HT-29 (cell line): ENCODE measurements at places on chromosomes 16 and 17. TPM values are rescaled to one million over a fixed set of nuclear protein-coding genes. Genes with fewer than 3 reads are reported as not detected.

DNA sequence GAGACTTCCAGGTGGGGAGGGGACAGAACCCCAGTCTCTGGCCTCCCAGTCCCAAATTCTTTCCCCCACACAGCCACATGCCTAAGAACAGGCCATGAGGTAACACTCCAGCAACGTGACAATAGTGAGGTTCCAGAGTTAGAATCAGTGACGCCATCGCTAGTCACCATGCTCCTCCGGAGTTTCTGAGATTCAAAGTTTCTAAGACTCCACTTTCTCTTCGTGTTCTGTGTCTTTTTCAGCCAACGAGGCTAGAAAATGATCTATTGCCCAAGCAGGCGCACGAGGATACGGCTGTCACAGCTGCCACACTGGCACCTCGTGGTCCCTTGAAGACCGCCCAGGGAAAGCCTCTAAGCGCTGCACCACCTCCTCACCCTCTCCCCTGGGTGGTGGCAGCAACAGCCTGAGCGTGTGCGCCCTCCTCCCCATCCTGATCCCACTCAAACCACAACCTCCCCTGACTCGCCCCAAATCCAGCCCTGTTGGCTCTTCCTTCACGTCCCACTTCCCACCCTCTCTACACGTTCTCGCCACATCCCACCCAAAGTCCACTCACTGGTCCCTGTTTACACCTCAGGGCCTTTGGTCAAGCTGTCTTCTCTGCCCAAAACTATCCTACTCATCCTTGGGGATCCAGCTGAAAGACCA lies 1.0 kb downstream of the MCRIP1 start:
- DNase-seq, result no peak

- DNase-seq, result no peak
Observed at GRCh38 chr17:57801044-57801711, 48.7 kb downstream of the MRPS23 start.

GRCh38 chr17:51079049-51079448 lies 41.6 kb downstream of the SPAG9 start:
- no peak for DNase-seq

- no peak for DNase-seq
Observed at GRCh38 chr16:89545831-89546574, 14.5 kb upstream of the RPL13 start.

- DNase-seq, result peak; percentile 26
Observed at GRCh38 chr17:81576621-81577277, 24.6 kb upstream of the FAAP100 start.

- peak; percentile 82 for DNase-seq
Observed at GRCh38 chr16:82138478-82139285, 31.3 kb downstream of the MPHOSPH6 start.

DNA sequence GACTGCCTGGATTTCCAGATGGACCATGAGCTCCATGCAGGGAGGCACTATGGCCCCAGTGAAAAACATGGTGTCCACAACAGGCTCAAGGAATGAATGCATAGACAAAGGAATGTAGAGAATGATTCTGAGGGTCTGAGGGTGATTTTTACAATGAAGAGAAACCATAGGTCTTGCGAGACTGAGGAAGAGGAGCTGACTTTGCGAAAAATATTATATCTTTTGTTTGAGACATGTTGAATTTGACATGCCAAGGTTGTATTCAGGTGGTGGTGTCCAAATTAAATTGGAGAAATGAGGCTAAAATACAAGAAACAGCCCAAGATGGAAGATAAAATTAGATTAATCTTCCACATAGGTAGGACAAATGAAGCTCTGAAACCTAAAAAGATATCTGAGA lies 12.7 kb downstream of the HSD17B2 start:
- no peak for DNase-seq

DNA sequence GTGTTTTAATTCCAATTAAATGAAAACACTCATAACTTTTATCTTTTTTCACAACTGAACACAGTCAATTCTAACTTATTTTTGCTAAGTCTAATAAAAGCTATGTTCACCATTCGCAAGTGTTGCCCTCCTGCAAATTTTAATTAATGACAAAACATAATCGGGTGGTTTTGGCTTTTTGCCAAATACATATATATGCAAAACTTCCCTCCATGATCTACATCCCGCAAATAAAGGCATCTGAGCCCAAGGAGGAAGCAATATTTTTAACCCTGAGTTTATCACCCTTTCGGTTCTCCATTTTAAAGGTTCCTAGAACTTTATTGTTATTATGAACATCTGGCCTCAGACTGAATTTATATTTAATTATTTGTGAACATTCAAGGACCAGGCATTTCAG lies 507.9 kb downstream of the CDH13 start:
- DNase-seq, result no peak

GRCh38 chr17:73901661-73902415 lies 257.6 kb upstream of the SDK2 start:
- DNase-seq, result peak; percentile 71

DNA sequence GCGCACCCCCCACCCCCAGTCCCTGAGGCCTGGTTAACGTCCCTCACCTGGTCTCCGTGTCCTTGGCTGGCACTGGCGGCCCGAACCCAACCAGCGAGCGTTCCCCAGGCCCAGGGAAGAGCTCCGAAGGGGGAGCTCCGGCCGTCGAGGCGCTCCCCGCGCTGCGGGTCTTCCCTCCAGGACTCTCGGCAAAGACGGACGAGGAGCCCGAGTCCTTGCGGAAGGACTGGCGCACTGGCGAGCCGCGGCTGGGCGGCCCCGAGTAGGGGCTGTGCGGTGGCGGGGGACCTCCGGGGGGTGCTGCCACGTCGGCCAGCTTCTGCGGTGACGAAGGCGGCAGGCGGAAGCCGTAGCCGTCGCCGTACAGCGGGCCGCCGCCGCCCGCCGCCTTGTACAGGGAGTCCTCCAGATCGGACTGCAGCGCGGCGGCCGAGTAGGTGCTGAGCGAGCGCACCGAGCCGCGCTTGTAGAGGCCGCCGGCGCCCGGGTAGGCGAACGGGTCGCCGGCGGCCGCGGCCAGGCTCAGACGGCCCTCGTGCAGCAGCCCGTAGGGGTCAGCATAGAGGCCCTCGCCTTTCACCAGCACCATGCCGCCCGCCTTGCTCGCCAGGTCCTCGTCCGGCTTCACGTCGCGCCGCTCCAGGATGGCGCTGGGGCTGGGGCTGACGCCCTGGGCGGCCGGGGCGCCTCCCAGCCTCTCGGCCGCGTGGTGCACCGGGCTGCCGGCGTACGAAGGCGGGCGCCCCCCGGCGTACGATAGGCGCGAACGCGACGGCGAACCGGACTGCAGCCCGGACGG lies 44.1 kb downstream of the SRCIN1 start:
- no peak for DNase-seq

DNA sequence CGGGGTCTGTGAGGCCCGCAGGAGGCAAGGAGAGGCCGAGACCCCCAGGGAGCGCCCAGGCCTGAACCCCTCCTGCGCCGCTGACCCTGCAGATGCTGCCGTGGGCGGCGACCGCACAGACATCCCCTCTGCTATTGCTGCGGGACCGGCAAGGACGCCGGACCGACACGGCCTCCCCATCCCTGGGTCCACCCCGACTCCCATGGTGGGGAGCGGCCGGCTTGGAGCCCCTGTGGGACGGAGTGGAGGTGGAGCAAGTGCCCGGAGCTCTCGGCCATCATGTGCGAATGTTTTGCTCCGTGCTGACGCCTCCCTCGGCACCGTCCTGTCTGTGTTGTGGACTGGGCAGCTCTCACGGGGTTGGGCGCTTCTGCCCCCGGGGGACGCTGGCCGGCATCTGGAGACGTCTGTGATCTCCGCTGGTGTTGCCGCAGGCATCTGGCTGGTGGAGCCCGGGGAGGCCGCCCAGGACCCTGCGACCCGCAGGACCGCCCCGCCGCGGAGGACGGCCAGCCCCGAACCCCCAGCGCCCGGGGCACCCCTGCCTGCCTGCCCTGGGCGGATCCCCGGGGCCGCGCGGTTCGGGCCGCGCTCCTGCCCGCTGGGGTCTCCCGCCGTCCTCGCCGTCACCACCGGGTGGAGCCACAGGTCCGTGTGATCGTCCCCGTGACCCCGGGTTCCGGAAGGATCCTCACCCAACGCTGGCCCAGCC lies 12.8 kb upstream of the GNG13 start:
- DNase-seq, result no peak

GRCh38 chr16:19672378-19672777 lies 45.6 kb downstream of the KNOP1 start:
- no peak for DNase-seq

DNA sequence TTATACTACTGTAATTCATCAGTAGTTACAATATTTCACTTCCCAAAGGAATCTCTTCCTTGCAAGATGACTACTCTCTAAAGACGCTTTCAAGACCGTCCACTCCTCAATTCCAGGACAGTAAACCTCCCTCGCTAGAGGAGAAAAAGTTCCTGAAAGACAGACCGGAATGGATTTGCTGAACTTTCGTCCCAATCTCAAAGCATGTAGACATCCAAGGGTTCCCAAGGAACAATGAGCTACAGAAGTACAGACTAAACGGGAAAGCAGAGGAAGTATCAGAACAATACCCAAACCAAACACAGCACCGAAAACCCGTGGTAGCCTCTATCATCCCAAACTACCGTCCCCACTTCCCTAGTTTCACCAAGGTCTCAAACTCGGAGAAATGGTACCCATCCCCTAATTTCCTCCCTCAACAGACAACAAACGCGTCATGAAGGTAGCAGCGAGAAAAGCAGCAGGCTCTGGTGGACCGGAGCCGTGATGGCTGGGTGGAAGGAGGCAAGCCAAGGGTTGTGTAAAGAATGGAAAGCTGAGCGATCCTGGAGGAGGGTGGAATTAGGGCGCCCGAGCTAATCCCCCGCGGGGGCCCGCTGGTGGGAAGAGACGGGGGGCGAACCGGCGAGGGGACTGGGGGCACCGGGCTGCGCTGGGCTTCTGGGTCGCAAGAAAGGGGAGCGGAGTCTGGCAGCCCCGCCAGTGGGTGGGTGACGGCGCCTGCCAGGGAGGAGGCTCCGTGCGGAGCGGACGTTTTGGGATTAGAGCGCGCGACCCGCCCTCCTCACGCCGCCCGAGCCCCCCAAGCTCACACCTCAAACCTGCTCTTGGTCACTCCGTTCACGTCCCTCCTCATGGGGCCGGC lies 647 bp downstream of the FBXL20 start:
- DNase-seq, result peak; percentile 30

- DNase-seq, result no peak
Observed at GRCh38 chr16:23594186-23594585, 1.9 kb downstream of the NDUFAB1 start.

The TTLL6 gene
- total RNA-seq, result 0.05 and 0.36 TPM in 2 replicates

The TNRC6A gene
- total RNA-seq, result 11.6 and 14.8 TPM in 2 replicates

The AGRP gene
- not detected in 2 replicates for total RNA-seq

The MT1M gene
- total RNA-seq, result not detected in 2 replicates

The MYLK3 gene
- 0.21 and 0.53 TPM in 2 replicates for total RNA-seq

The KRT33B gene
- total RNA-seq, result not detected in 2 replicates

The PSMC3IP gene
- total RNA-seq, result 12.4 and 16.0 TPM in 2 replicates

The GLIS2 gene
- total RNA-seq, result 6.7 and 7.4 TPM in 2 replicates

The RBFOX1 gene
- not detected in 2 replicates for total RNA-seq

The CES5A gene
- not detected in 2 replicates for total RNA-seq
